CD4-positive, alpha-beta memory T cell (primary cell): ENCODE measurements at places on chromosomes 7 and 10.

GRCh38 chr10:8487346-8487745, 432.9 kb downstream of the GATA3 start:
- DNase-seq = no peak

- DNase-seq = no peak
Observed at GRCh38 chr10:50367732-50368131, 116.4 kb upstream of the ASAH2 start.

GRCh38 chr7:143250822-143251221, 12.4 kb upstream of the GSTK1 start:
- DNase-seq = peak; percentile 83

DNA sequence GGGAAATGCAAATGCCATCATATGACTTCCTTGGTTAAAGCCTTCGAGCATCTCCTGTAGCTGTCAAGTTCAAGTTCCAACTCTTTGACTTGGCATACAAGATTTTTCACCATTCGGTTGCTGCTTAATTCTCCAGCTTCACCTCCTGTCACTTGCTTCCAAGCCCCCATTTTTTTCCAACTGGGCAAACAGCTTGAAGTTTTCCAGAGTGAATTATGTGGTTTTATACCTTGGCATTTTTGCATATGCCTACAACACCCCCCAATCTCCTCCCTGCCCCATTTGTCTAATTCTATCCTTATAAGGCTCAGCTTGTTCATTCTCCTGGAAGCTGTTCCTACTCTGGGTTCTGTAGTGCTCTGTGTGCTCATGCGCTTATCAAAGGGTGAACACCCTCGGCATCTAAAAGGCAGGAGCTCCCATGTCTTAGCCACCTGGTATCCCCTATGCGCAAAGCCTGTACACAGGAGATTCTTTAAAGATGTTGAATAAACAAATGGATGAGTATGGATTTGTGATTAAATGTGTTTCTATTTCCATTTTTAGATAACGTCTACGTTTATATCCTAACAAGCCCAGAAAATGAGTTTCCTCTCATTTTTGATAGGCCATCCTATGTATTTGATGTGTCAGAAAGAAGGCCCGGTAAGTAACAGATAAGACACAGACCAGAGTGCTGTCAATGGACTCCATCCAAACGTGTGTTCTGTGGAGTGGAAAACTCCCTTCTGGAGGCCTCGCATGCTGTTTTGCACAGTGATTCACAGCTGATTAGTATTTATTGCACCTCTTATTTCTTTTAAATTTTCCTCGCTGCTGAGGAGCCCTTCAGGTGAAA, 52.5 kb downstream of the CDHR3 start:
- no peak for DNase-seq
